ENCODE measurements at places on chromosomes 2 and 18.

GRCh38 chr18:57649556-57650500 is 28.2 kb upstream of the NARS1 start:
- DNase-seq = peak; percentile 81

DNA sequence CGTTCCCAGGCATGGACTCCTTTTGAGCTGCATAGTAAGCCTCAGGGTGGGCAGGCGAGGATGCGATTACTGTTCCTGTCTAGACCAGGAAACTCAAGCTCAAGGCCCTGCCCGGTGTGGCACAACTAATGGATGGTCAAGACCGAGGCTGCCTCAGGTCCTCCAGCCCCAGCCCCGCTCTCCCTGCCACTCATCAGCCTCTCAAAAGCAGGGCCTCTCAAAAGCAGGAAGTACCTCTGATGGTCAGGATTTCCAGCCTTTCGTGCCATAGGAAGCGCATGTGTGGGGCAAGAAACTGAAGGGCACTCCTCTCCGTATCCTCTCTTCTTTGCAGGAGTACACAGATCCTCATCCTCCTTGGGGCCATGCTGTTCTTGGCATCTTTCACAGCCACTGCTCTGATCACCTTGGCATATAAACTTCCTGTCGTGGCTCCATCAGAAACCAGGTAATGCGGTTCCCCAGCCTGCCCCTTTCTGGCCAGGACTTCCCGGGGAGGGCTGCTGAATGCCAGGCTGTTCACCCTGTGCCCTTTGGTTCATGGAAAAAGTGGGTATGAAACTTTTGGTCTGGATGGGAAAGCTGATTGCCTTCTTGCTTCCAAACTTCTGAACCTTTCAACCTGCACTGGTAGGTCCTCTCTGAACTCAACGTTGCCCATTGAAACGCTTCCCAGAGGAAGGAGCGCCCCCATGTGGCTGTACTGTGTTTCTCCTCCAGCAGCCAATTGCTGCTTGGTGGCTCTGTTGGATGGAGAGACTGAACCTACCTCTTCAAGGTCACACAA is 82.8 kb upstream of the SEC11C start:
- DNase-seq = peak; percentile 9

DNA sequence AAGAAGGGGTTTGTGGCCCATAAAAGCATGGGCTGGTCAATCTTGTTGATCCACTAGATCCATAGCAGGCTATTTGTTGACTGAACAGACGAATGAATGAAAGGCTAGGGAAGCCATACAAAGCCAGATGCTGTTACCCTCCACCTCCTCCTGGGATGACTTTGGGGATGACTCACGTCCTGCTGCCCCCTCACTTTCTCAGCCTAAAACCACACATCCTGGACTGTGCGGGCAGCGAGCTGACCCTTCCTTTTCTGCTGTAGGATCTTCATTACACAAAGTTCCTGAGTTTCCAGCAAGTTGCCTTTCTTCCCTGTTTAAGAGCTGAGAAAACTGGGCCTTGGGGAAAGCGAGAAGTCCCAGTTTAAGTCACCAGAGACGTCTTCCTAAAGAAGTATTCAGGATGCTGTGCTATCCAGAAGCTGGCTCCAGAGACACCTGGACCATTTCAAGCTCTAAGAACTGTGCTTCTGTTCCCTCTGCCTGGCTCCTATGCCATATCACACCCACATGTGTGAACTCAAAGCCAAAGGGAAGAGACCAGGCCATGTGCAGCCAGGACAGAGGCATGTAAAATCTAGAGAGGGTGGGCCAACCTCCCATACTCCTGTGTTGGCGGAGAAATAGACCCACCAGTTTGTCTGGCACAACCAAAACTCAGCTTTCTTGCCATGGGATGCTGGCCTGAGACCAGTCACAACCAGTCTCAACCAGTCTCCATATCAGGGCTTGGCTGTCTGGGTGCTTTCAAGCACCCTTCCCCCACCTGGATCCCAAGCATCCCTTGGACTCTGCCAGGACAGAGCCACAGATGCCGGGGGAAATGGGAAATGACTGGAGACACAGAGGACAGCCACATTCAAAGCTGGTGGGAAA is 4.7 kb upstream of the SLC20A1 start:
- peak; percentile 7 for DNase-seq

DNA sequence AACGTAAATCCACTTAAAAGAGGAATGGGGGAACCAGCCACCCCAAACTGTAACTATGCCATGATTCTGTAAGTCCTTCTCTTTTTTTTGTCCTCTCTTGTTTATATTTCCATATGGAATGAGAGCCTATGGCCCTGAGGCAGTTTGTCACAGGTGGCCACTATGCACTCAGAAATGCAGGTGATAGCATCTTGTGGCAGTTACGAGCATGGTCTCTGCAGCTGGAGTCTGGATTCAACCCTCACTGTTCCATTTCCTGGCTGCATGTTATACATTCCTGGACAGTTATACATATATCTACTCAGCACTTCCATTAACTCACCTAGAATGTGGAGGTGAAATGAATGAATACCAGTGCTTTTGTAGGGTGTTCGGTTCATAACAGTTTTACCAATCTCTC is 291.5 kb upstream of the FANCL start:
- no peak for DNase-seq

GRCh38 chr2:54568876-54569321 is 112.8 kb downstream of the SPTBN1 start:
- DNase-seq = no peak

DNA sequence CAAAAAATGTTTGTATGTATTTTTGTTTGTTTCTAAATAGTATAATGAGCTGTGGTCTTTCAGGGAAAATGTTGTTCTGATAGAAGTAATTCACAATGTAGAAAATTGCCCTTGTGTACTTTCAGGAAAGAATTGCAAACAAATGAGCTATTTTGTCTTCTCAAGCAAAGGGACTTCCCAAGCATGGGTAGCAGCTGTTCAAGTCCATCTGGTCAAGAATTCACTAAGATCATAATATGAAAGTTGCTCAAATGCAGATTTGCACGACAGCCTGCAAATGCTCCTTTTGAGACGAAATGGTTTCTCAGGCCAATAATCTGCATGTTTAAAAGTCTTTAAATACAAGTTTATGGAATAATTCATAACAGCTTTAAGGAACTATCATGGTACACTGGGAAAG is 51.9 kb upstream of the HNMT start:
- DNase-seq = no peak

GRCh38 chr2:142822190-142822589 is 55.3 kb upstream of the KYNU start:
- no peak for DNase-seq

DNA sequence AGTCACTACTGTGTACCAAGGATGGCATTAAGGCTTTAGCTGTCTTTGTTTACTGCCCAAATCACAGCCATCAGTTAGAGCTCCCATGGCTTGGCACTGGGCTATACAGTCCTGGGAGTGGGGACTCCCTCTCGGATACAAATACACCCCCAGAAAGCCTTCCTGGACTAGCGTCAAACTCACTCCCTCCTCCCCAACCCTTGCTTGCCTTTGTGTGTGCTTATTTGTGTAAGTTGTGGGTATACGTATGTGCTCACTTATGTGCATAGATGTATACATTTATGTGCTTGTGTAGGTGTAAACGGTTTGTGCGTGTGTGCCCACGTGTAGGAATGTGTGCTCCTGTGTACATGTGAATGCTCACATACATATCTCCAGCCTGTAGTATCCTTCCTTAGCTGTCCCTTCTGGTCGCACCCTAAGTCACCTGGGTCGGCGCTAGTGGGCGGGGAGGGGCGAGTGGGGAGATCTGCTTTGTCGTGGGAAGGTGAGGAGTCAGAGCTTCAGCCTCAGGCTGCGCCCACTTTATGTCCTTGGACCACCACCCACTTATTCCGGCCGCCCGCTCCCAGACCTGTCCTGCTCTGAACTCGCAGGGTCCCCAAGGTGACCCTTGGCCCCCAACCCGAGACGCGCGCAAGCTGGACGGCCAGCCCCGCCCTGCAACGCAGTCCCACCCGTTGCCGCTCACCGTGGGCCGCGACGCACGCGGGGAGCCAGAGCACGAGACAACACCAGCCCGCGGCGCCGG is 461 bp downstream of the PRADC1 start:
- DNase-seq = no peak

Data from hematopoietic multipotent progenitor cell treated with erythropoietin and hydrocortisone succinate and interleukin-3 and kit ligand, for 17 days (in vitro differentiated cells).